Inflammatory macrophage treated with lipopolysaccharide for 1 hour (primary cell): ENCODE measurements at places on chromosomes 7 and 10.

DNA sequence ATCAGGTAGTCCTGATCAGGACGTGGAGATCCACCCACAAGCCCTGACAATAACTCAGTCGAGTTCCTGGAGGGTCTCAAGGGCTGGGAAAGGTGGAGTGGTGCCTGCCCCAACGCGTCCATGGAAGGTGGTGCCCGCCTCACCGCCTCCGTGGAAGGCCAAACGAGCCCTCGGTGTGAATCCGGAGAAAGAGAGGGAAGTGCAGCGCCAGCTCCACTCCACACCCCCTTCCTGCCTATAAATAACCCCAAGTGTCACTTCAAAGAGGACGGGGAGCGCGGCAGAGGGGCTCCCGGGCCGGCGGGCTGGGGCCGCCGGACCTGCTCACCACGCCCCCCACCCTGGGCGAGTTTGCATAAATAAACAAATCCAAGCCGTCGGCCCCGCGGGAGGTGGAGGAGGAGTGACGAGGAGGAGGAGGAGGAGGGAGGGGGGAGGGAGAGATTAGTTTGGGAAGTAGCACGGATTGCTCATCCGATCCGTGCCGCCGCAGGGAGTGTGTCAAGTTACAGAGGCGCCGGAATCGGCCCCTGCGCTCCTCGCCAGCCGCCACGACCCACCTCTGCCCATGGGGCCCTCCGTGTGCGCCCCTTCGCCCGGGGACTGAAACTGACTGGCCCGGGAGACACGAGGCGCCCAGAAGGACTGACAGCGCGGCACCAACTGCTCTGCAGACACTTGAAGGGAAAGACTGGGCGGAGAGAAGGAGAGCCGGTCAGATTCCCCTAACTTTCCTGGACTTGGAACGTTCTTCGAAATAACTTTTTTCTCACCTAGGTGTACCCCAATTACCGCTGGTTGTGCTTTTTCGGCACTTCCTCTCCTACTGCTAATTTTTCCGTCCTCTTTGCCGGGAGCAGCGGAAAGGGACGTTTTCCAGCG is at the start of gene COL13A1:
COL13A1 (plus strand) TSS at position 473 of the 882 bp plus-strand sequence. CDS start 518 bp downstream, outside the sequence.
- DNase-seq = peak; percentile 22

GRCh38 chr7:132202541-132202940 is 373.7 kb downstream of the PLXNA4 start:
- no peak for DNase-seq

GRCh38 chr7:155222061-155222460 is 75.6 kb upstream of the INSIG1 start:
- no peak for DNase-seq

- DNase-seq = no peak
Observed at GRCh38 chr7:113805976-113806375, 112.8 kb downstream of the PPP1R3A start.

DNA sequence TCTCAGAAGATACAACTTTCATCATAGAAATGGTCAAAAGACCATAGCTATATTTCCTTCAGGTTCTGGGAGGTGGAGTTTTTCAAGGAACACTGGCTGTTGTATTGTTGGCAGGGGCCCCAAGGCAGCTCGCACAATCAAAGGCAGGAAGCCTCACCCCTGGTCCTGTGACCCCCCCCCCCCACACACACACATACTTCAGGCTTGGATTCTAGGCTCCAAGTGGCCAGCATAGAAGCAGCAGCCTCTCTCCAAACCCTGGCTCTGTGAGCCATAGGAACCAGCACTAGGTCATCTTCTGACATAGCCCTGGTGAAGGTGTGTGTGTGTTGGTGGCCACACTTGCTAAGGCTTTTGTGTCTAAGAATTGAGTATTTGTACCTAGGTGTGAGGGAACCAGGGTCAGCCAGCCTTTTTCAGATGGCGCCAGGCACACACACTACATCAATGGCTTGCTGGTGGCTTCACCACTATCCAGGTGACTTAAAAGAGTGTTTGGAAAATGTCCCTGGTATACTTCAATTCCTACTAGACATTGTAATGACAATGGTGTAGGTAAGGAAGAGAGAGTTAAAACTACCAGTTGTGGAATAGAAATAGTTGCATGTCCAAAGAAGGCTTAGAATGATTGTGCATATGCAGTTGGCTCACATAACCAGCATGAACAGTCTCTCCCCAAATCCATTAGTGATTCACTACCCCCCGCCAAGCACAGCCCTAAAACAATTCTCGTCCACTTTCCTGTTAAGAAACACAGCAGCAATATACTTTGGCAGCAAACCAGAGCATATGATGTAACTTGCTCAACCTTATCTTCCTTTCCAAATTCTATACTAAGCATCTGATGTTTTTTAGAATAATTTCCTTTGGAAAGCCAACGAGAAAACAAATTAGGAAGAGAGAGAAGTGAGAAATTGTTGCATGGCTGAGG is 91.3 kb downstream of the AVL9 start:
- DNase-seq = no peak

DNA sequence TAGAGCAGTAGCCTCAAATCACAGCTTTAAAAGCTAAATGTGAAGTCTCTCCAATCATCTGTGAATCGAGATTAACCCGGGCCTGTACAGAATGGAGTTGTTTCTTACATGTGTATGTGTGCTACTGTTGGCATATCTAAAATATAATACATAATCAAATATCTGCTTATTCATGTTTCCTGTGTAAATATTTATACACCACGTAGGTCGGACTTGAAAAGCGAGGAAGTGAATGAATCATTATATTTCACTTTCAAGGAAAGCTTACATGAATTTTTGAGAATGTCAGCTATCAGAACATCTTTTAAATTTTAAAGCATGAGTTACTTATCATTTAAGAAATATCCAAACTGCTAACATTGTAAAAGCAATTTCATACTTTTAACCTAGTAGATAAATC is 233.3 kb downstream of the SLC25A13 start:
- DNase-seq = no peak

GRCh38 chr10:80535671-80536360 is 1.9 kb upstream of the SH2D4B start:
- peak; percentile 87 for DNase-seq

DNA sequence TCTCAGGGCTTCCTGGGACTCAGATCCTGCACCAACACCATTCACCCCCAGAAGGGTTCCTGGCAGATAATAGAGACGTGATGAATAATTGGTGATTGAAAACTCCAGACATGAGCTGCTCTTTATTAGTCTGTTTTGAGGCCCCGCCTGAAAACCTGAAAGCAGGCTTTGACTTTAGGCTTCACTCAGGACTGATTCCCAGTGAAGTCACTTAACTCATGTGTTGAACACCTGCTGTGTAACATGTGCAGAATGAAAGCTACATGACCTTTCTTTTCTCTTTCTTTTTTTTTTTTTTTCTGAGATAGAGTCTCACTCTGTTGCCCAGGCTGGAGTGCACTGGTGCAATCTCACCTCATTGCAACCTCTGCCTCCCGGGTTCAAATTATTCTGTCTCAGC is 8.9 kb downstream of the SPACDR start:
- DNase-seq = no peak

DNA sequence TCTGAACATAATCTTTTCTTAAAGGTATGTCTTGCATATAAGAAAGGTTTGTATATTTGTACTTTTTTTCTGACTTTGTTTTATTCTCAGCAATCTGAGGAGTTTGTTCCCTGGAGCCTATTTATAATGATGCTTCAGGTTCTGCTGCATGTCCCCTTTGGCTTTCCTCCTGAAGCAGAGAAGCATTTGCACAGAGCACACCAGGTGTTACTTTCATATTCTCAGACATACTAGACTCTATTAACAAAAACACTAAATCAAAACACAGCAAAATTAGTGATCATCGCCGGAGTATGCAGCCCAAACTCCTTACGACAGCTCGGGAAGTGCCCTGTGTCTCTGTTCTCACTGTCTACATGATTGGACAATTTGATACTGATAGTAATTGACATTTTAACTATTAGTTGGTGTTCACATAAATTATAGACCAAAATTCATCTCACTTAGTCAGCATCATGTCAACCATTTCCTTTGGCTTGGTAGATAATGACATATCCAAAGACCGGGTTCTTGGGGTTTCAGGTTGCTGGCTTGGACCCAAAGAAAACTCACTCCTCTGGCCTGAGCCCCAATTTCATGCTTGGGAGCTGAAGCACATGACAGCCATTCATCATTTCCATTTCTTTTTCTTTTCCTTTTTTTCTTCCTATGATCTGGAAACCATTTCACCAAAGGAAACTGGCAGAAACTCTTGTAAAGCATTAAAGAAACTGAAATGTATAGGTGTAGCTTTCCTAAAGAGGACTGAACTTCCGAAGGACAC is 400.1 kb upstream of the NRP1 start:
- DNase-seq = no peak

DNA sequence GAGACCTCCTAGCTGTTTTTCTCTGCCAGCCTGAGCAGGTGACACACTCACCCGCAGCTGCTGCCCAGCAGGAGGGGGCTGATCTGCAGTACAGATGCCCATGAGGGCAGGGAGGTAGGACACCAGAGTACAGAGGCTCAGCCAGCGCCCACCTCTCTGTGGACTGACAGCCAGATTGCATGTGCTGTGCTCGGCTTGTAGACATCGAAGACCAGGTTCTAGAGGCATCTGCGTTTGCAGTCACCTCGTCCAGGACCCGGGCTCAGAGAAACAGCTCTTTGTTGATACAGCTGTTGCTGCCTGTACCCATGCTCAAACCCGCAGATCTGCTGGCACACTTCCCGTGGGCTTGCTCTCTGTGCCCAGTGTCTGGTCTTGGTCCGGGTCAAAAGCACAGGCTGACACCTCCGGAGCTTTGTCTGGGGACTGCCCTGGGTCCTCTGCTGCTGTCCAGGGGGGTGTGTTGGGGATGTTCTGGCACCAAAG is 224.7 kb downstream of the GLRX3 start:
- DNase-seq = no peak

GRCh38 chr7:23476286-23477156 is 6.2 kb upstream of the IGF2BP3 start:
- DNase-seq = no peak

GRCh38 chr10:130739016-130739756 is 572.3 kb downstream of the TCERG1L start:
- DNase-seq = no peak

DNA sequence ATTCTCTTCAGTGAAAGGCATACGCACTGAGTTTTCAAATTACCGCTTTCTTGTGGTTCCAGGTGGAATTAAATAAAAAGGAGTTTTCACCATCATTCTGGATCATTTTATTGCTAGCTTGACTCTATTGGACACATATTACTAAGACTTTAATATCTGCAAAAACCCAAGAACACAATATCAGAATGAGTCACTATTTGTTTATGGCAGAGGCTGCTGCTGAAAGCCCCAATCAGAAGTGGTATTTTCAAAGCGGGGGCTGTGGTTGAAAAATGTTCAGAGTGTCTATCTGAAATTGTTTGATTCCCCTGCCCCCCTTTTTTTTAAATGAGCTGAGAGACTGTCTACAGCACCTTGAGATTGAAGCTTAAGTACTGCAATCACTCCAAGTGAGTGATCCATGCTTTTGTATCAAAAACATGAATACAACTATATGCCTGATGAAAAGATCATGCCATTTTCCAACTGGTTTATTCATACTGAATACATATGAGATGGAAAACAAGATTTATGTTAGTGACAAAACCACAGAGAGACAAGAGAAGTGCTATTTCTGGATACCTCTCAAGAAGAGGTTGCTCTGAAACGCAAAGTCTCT is 376.4 kb downstream of the HTR7 start:
- DNase-seq = no peak

DNA sequence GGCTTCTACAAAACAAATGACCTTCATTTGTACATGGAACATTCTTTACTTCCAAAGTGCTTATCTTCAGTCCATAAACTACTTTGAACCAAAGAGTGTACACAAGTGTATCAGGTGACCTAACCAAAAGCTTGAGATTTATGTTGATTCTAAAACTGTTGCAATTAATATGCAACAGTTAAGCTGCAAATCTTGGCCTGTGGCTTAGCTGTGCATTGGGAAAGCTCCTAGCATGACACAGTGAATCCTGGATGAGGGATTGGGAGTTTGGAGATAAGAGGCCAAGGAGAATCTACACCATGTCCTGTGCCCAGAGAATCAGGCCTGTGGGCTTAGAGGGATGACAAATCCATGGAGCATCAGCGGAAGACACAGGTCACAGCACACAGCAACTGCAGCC is 105.2 kb upstream of the GSDME start:
- DNase-seq = no peak

GRCh38 chr10:68442971-68443370 is 28.8 kb downstream of the DNA2 start:
- no peak for DNase-seq

DNA sequence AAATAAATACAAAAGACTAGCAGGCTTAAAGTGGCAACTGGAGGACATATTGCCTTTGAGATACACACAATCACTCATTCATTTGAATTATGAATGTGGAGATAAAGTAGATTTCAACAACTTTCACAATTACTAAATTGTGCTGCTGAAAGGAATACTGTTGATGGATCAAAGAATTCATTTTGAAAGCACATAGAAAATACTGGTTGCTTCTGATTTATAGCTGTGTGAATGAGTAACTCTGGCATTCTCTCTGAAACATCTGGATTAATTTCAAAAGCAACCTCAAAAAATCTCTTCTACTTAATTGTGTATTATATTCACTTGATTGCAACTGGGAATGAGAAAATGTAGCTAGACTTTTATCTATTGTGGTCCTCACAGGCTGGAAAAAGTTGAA is 397.6 kb downstream of the THSD7A start:
- no peak for DNase-seq

GRCh38 chr7:140610204-140611165 is 30.1 kb downstream of the DENND2A start:
- no peak for DNase-seq

DNA sequence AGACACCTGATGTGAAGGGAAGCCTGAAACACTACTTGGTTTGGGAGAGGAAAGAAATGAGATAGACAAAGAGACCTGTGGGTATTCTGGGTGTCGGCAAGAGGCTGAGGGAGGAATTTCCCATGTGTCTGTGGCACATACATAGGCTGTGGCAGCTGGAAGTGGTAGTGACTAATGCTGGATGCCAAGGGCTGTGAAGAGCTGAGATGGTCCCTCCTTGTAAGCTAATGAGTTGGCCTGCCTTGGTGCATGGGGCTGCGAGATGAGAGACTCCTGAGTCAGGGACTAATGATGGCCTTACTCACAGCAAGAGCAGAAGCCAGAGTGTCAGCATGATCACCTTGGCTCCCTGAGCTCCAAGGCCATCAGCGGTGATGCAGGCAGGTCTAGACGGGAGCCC is 119.0 kb upstream of the EEPD1 start:
- no peak for DNase-seq

- DNase-seq = no peak
Observed at GRCh38 chr7:131911112-131911511, 354.7 kb upstream of the PODXL start.

GRCh38 chr7:26515314-26515842 is 223.7 kb downstream of the SNX10 start:
- no peak for DNase-seq

- no peak for DNase-seq
Observed at GRCh38 chr10:98312822-98313221, 44.8 kb upstream of the LOXL4 start.
